Stomach (tissue), 19 donors: ENCODE measurements at places on chromosomes 13 and 19. TPM values are rescaled to one million over a fixed set of nuclear protein-coding genes. Genes with fewer than 3 reads are reported as not detected.

The PLIN5 gene
- 25.3 TPM for polyA plus RNA-seq

The CEBPA gene
- polyA plus RNA-seq, result 22.6 TPM

The ARL11 gene
- polyA plus RNA-seq, result 1.2 TPM

The CERS1 gene
- 0.61 TPM for polyA plus RNA-seq

The GRIN3B gene
- 0.03 TPM for polyA plus RNA-seq

GRCh38 chr13:104327211-104327610, 1261.0 kb upstream of the SLC10A2 start:
- no peak for DNase-seq

DNA sequence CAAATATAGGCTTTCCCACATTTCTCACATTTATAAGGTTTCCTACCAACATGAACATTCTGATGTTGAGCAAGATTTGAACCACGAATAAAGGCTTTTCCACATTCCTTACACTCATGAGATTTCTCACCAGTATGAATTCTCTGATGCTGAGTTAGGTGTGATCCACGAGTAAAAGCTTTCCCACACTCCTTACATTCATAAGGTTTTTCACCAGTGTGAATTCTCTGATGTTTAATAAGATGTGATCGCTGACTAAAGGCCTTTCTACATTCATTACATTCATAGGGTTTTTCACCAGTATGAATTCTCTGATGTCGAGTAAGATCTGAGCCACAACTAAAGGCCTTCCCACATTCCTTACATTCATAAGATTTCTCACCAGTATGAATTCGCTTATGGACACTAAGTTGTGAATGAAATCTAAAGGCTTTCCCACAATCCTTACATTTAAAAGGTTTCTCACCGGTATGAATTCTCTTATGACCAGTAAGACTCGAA, 19.0 kb downstream of the ZNF790 start:
- DNase-seq, result no peak

GRCh38 chr19:2722541-2723344, 1.6 kb upstream of the DIRAS1 start:
- DNase-seq, result peak; percentile 81

DNA sequence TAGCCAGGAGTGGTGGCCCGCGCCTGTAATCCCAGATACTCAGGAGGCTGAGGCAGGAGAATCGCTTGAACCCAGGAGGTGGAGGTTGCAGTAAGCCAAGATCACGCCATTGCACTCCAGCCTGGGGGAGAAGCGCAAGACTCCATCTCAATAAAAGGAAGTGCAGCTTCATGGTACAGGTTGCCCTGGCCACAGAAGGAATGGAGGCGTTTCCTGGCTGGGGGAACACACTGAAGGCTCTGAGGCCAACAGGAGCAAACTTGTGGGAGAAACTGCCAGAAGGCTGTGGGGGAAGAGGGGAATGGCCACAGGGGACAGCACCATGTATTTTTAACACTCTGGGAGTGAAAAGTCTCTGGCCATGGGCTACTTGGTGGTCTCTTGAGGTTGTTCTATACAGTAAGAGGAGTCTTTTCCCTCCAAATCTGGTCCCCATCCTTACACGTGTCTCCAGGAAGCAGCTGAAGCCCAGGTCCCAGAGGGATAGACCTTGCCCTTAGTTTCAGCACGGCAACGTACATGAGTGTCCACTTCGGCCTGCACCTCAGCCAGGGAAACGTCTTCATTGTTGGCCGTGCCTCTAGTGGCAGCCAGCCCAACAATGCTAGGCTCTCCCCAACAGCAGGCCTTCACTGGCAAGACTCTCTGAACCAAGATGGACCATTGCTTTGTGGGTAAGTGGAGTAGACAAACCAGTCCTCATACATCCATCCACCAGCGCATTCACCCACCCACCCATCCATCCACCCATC, 7.4 kb downstream of the MICOS13 start:
- DNase-seq, result no peak

DNA sequence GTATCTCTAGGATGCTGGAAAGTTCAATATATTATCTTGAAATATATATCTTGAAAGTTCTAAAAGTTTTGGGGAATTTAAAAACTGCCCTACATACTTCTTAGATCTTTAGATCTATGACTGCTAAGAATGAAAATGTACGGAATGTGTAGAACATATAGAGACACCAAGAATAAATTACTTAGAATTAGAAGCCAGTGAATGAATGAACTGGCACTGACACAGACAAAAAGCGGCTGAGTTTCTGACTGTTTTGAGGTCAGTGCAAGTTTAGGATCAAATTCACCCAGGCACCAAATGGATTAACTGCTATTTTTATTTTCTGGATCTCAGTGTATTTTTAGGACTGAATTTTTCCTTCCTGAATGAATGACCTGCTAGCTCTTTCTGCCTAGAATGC, 411.2 kb downstream of the KCTD12 start:
- no peak for DNase-seq

- DNase-seq, result no peak
These were observed 31.9 kb downstream of the KPNA3 start for GRCh38 chr13:49760558-49760957.
